ENCODE measurements at places on chromosomes 4 and X.

DNA sequence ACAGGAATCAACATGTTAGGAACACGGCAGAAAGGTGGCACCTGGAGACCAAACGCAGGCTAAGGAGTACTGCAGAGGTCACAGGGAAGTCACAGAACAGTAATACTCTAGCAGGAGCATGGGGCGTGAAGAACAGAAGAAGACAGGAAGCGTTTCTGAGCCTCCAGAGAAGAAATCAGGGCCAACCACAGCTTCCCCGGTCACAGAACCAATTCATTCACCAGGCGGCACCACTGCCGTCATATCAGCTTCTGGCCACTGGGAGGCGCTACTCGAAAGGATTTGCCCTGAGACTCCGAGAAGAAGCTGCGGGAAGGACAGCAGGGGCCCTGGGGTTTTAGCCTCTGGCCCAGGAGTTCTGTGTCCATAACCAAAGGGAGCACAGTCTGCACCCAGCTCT is 78.0 kb upstream of the DRD5 start:
- peak; percentile 50 for DNase-seq

GRCh38 chr4:121978172-121978516 is 26.3 kb upstream of the TRPC3 start:
- DNase-seq: no peak

GRCh38 chrX:20434986-20435385 is 168.3 kb upstream of the RPS6KA3 start:
- DNase-seq: no peak

DNA sequence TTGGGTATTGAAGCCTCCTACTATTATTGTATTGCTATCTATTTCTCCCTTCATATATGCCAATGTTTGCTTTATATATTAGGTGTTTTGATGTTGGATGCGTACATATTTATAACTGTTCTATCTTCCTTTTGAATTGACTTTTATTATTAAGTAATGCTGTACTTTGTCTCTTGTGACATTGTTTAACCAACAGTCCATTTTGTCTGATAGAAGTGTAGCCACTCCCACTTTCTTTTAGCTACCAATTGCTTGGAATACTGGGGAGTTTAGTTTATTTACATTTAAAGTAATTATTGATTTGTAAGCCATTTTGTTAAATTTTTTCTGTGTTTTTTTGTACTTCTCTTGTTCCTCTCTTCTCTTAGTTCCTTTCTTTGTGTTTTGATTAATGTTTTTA is 195.9 kb downstream of the GC start:
- DNase-seq: no peak

Data from NCI-H526 (cell line).